AML-193 (cell line): ENCODE measurements at places on chromosomes 7 and 10.

DNA sequence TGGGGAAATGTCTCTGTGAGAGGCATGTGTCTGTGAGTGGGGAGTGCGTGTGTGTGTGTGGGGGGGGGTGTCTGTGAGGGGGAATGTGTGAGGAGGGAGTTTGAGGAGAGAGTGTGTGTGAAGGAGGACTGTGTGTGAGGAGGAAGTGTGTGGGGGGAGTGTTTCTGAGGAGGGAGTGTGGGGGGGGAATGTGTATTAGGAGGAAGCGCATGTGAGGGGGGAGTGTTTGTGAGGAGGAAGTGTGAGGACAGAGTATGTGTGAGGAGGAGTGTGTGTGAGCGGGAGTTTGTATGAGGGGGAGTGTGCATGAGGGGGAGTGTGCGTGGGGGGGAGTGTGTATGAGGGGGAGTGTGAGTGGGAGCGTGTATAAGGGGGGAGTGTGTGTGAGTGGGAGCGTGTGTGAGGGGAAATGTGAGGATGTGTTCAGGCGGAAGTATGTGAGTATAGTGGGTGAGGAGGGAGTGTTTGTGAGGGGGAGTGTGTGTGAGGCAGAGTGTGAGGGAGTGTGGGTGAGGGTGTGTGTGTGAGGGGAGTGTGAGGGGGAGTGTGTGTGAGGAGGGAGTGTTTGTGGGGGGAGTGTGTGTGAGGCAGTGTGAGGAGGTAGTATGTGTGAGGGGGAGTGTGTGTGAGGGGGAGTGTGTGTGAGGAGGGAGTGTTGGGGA, 21.8 kb upstream of the PTPRN2 start:
- no peak for DNase-seq

DNA sequence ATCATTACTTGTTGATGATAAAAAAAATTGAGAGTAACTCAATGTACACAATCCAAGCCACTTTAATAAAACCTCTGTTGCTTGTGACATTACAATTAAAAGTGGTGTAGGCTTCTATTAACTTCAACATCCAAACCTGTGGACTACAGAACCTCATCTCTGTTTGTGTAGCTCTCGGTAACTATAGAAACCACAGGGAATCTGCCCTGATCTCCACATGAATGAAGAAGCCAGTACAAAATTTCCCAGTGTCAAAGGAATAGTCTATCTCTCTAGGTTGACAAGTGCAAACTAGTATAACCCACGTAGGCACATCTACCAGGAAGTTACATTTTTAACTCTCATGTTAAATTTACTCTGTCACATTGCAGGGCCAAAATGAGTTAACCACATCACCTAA, 204.3 kb downstream of the CHCHD3 start:
- no peak for DNase-seq

- no peak for DNase-seq
Measured at GRCh38 chr7:120944826-120945562, 5.6 kb upstream of the ING3 start.

DNA sequence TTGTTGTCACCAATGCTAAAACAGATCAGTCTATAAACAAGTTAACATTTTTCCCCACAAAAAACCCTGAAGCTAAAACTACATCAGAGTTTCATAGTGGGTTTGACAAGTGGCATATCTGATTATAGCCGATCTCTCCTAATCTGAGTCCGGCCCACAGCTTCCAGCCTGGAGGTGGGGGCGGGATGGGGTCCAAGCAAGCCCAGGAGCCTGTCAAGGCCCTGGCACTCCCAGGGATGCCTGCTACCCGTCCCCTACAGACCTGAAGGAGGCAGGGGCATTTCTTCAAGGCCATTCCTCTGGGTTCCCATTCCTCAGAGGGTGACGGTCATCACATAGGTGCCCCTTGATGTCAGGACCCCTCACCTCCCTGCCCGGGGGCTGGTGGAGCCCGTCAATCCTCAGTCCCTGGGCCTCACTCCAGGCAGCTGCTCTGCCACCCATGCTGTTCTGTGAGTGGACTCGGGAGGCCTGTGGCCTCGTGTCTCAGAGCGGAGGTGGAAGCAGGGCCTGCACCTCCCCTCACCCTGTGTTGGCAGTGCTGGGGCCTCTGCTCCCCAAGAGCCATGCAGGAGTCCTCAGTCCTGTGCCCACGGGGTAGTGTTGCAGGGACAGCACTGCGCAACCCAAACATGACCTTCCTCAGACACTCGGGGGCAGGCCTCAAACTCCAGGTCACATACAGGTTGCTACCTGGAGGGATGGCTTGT, 8.8 kb downstream of the DPYSL4 start:
- DNase-seq, result no peak

DNA sequence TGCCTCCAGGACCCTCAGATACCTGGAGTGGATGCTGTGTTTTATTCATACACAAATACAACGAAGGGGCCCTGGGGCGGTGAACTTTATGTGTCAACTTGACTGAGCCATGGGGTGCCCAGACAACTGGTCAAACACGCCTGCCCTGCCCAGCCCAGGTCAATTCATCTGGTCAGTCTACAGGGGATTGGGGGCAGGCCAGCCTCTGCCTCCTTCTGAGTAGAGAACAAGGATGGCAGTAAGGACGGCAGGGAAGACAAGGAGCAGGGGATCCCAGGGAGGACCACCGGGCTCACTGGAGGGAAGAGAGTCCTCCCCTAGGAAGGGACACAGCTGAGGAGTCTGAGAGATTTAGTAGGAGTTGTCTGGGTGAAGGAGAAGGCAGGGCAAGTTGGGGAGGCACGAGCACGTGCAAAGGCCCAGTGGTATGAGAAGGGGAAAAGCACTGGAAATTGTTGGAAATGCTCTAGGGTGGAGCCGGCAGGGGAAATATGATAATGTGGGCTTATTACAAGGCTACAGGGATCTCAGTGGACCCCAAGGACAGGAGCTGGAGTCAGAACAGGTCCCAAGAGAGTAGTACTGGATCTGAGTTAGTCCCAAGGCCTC, 63.4 kb downstream of the MYL10 start:
- no peak for DNase-seq

DNA sequence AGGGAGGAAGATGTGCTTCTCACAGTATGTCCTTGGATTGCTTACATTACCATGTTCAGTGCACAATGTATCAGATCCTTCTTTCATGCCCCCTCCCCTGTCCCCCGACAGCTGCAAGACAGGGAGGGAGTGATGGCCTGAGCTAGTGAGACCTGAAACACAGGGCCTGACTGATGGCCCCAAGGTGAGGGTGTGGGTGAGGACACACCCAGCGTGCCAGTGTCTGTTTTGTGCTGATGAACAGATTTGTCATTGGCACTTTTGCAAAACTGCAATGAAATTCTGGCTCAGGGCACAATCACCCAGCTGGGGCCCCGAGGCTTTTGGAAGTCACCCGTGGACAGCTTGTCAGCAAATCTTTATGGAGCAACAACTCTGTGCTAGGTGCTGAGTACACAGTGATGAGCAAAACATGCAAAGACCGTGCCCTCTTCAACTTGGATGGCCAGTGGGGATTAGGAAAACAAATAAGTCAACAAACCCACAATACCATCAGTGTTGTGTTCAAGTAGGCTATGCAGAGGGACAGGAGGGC, 59.4 kb upstream of the EMX2 start:
- DNase-seq, result no peak

DNA sequence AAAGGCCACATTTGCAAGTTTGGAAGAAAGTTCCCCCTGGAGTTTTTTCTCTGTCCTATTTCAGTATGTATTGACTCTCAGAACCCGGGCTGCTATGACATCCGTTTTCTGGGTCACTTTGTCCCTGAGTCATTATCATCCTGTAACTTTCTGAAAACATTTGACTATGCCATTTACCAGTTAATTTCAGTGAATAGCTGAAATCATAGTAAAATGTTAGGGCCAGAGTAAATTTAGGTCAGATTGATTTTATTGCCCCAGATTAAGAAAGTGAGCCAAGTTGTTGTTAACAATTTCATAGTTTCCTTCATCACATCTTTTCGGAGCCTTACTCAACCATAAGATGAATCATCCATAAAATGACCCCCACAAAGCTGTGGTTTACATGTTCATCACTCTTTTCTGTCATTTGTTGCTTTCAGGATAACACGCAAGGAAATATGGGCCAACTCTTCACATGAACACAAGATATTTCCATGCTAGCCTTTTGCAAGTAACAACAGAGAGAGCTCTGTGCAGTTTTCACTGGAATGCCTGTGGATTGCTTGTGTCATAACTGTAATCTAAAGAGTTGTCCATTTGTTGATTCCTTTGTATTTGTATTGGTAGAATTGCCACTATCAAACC, 3.9 kb upstream of the MACC1 start:
- peak; percentile 15 for DNase-seq

DNA sequence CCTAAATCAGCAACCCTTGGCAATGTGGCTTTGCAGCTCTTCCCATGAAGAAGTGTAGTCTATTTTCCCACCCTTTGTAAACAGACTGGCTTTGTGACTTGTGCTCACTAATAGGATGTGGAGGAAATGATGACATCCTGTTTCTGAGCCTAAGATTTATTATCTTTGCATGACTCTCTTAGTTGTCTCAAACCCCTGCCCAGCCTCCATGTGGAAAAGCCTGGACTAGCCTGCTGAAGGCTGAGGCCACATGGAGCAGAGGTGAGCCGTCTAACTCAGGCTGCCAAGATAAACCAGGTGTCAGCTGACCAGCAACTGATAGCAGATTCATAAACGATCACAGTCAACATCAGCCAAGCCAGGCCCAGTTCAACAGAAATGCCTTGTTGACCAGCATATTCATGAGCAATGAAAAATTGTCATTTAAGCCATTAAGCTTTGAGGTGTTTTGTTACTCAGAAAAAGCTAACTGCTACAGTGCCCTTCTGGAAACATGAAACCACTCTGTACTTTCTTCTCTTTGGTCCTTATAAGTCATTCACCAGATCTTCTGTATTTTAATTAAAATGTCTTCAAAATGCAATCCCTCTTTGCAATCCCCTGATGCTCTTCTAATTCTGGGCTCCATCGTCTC, 586.3 kb upstream of the ANKRD30A start:
- no peak for DNase-seq

- DNase-seq, result no peak
Measured at GRCh38 chr10:11450427-11450826, 161.0 kb downstream of the USP6NL start.

DNA sequence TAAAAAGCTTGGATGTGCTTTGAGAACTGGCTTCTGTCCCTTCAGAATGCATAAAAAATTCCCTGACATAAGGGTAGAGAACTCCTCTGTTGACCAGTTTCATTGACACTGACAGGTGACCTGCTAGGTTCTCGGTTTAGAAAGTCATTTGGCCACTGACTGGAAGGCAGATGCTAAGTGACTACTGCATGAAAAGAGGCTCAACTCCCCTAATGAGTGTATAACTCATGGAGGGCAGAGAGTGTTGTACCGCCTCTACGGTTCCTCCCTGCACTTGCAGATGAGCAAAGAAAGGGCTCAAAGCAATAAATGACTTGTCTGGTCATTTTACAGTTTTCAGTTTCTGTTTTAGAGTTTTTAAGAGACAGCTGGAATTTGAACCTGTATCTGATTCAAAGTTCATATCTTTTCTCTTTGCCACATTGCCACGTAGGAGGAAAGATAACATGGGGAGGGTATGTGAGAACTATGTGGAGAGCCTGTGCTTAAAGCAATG, 2.9 kb upstream of the FGL2 start:
- DNase-seq, result no peak

DNA sequence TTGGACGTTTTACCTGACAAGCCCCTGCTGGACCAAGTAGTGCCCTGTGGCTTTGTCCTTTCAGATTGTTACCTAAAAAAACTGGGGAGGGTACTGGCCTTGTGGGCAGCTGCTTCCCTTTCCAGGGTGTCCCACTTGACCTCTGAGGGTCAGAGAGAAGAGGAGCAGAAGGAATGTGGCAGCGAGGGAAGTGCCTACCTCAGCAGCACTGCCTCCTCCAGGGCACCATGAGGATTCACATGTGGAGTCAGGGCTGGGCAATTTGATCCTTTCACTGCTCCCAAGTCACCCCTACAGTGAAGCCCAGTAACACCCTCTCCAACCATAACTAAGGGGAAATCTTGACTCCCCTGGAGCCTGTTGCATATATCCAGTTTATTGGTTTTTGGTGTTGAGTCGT, 64.6 kb downstream of the ITGB1 start:
- no peak for DNase-seq

- DNase-seq, result no peak
Measured at GRCh38 chr10:59479426-59479825, 117.1 kb upstream of the FAM13C start.

- DNase-seq, result no peak
Measured at GRCh38 chr10:73765066-73765465, 16.8 kb upstream of the CHCHD1 start.

DNA sequence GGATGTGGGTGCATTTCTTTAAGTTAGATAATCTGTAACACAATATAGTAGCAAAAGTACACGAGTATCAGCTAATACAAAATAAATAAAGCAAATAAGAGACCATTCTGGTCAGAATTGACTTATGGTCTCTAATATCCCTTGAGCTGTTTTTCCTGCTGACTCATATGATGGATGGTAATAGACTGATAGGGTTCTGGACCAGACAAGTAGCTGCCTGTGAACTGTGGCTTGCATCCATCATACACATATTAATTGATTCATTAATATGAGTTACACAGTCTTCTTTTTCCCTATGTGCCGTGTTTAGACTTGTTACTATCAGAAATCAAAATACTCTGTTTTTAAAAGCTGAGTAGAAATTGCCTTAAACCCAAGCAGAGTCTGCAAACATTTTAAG, 762.8 kb downstream of the GATA3 start:
- no peak for DNase-seq

GRCh38 chr10:7231509-7232414, 179.1 kb downstream of the SFMBT2 start:
- no peak for DNase-seq

DNA sequence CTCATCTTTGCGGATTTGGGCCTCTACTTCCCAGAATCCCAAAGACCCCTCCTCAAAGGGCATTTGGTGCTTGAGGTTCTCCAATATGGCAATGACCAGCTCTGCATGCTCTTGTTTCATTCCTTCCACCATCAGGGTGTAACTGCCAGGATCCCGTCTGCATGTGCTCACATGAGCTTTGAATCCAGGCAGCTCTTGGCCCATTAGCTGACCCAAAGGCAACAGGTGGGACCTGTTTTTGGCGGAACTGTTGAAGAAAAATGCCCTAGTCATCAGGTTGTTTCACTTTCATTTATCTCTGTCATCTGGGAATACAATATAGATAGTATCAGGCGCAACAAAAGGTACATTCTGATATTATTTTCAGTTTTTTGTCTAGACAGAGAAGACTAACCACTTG, 159.1 kb upstream of the TCF7L2 start:
- DNase-seq, result no peak

GRCh38 chr10:97919012-97919411, 69.4 kb downstream of the GOLGA7B start:
- no peak for DNase-seq
